MCF 10A (cell line): ENCODE measurements at places on chromosomes 12 and 14. TPM values are rescaled to one million over a fixed set of nuclear protein-coding genes. Genes with fewer than 3 reads are reported as not detected.

The MDGA2 gene
- total RNA-seq, result not detected in 2 replicates

The PTGER2 gene
- total RNA-seq, result 0.12 TPM in 2 replicates

The PTCSC3 gene
- total RNA-seq, result not detected in 2 replicates

The BIN2 gene
- total RNA-seq, result not detected in 2 replicates

The IFI27L1 gene
- 18.4 and 20.2 TPM in 2 replicates for total RNA-seq

The OTOGL gene
- not detected in 2 replicates for total RNA-seq

The DAO gene
- total RNA-seq, result not detected in 2 replicates

The PROX2 gene
- not detected in 2 replicates for total RNA-seq

The NPAS3 gene
- total RNA-seq, result 0.35 and 0.79 TPM in 2 replicates

The ANO2 gene
- total RNA-seq, result not detected in 2 replicates

The GDF3 gene
- total RNA-seq, result not detected in 2 replicates

The ZC2HC1C gene
- 1.3 and 2.2 TPM in 2 replicates for total RNA-seq

The NAA30 gene
- 21.1 and 25.3 TPM in 2 replicates for total RNA-seq

The ASCL1 gene
- not detected in 2 replicates for total RNA-seq

The CIROP gene
- not detected in 2 replicates for total RNA-seq

The SLC10A1 gene
- total RNA-seq, result not detected in 2 replicates

The RSRC2 gene
- 74.9 and 93.4 TPM in 2 replicates for total RNA-seq

The BEST3 gene
- total RNA-seq, result 0.56 TPM in 1 of 2 replicates, not detected in the other

The CLEC2A gene
- not detected in 2 replicates for total RNA-seq

The DENND5B gene
- 18.6 and 26.7 TPM in 2 replicates for total RNA-seq

The KRT6A gene
- 1,403 and 1,688 TPM in 2 replicates for total RNA-seq

The PIWIL1 gene
- total RNA-seq, result not detected in 2 replicates

The KRT6C gene
- total RNA-seq, result 0.19 and 0.44 TPM in 2 replicates

The PLXNC1 gene
- 2.4 and 2.6 TPM in 2 replicates for total RNA-seq

The SMCO2 gene
- total RNA-seq, result 0.37 TPM in 1 of 2 replicates, not detected in the other

The ITGA5 gene
- total RNA-seq, result 110 and 184 TPM in 2 replicates

The MYF5 gene
- total RNA-seq, result not detected in 2 replicates

The SERPINA1 gene
- 38.1 and 42.5 TPM in 2 replicates for total RNA-seq

The EML1 gene
- total RNA-seq, result 9.5 and 11.6 TPM in 2 replicates

The NRL gene
- 1.3 and 2.1 TPM in 2 replicates for total RNA-seq

The SMIM41 gene
- not detected in 2 replicates for total RNA-seq

The GUCY2C gene
- not detected in 2 replicates for total RNA-seq

The KLRF1 gene
- not detected in 2 replicates for total RNA-seq

The CHGA gene
- 0.35 TPM in 1 of 2 replicates, not detected in the other for total RNA-seq

The P2RX2 gene
- total RNA-seq, result not detected in 2 replicates

The KERA gene
- not detected in 2 replicates for total RNA-seq

The HCAR2 gene
- total RNA-seq, result 0.19 TPM in 1 of 2 replicates, not detected in the other

The PKP2 gene
- total RNA-seq, result 58.5 and 88.0 TPM in 2 replicates

The CPM gene
- 0.89 and 1.7 TPM in 2 replicates for total RNA-seq

The SOAT2 gene
- not detected in 2 replicates for total RNA-seq

The ATL1 gene
- total RNA-seq, result 3.2 and 3.3 TPM in 2 replicates

The MAP1LC3B2 gene
- 3.4 and 5.1 TPM in 2 replicates for total RNA-seq

The RERG gene
- 7.6 and 16.5 TPM in 2 replicates for total RNA-seq

The DPY19L2 gene
- total RNA-seq, result not detected in 2 replicates

The EFS gene
- not detected in 2 replicates for total RNA-seq

The C2CD5 gene
- 16.9 and 21.4 TPM in 2 replicates for total RNA-seq

The OR6C2 gene
- not detected in 2 replicates for total RNA-seq

The BLOC1S1 gene
- 75.8 and 84.3 TPM in 2 replicates for total RNA-seq

The B4GALNT3 gene
- total RNA-seq, result 0.68 and 0.76 TPM in 2 replicates

The SCN8A gene
- 0.70 and 2.1 TPM in 2 replicates for total RNA-seq
